ENCODE measurements at places on chromosomes 3 and 15. TPM values are rescaled to one million over a fixed set of nuclear protein-coding genes. Genes with fewer than 3 reads are reported as not detected.
A peak's percentile ranks its signal among the peaks of the same experiment; 100 is the strongest.

DNA sequence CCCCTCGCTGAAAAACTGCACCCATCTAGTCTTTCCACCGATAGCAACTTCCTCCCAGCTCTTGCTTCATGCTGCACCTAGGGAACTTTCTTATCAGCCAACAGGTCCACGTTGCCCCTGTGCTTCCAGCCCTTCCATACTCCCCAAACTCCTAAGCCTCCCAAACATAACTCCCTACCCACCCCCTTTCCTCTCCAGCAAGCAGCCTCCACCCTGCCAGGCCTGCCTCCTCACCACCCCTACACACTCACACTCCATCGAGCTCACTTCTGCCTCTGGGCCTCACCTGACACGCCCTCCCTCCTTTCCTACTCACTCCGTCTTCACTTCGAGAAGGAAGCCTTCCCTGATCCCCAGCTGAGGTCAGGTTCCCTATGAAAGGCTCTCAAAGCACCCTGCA is 8.1 kb downstream of the INSYN1 start:
- DNase-seq: no peak
- H3K27ac ChIP-seq: no peak overlapping the region
- no peaks in the 10 kb centered on the region for H3K27me3 ChIP-seq
- H3K4me1 ChIP-seq: peaks cover 4% of the 10 kb centered on the region
- H3K4me3 ChIP-seq: no peak overlapping the region

GRCh38 chr3:88334187-88334868 is 184.6 kb downstream of the C3orf38 start:
- no peaks in the 10 kb centered on the region for H3K36me3 ChIP-seq
- no peaks in the 10 kb centered on the region for H3K4me1 ChIP-seq
- no peak for DNase-seq
- H3K27me3 ChIP-seq: no peaks in the 10 kb centered on the region
- no peak overlapping the region for H3K4me3 ChIP-seq

DNA sequence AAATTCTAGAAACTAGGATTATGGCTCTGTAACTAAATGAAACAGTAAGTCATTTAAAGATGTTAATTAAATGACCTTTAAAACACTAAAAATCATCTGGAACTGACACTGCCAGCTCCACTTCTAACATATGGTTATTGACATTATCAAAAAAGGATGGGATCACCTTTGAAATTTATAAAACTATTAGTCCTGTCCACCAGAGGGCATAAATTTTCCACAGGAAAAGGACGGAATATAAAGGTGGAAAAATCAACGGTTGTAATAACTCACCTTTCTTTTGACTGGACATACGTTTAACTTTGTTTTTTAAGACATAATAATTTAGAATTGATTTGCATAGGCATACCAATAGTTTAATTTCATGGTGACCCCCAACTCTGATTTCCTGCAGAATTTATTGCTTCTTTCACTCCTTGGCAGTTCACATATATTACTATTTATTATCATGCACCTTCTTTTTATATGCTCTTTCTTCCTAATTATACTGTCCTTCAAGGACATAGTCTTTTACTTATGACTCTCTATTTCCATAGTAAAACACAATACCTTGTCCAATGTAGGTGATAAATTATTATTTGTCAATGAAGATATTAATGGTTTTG is 345.7 kb downstream of the CADM2 start:
- no peak overlapping the region for H3K4me3 ChIP-seq
- no peak for DNase-seq
- no peaks in the 10 kb centered on the region for H3K27me3 ChIP-seq
- H3K4me1 ChIP-seq: no peaks in the 10 kb centered on the region
- H3K27ac ChIP-seq: no peak overlapping the region

- no peaks in the 10 kb centered on the region for H3K27me3 ChIP-seq
- peaks cover 13% of the 10 kb centered on the region for H3K4me1 ChIP-seq
- no peaks in the 10 kb centered on the region for H3K36me3 ChIP-seq
- no peak for DNase-seq
- no peak overlapping the region for H3K4me3 ChIP-seq
- H3K27ac ChIP-seq: no peak overlapping the region
Measured at GRCh38 chr15:49441356-49441755, 18.3 kb downstream of the FGF7 start.

GRCh38 chr15:33680336-33680735 is 288.0 kb upstream of the CHRM5 start:
- H3K27me3 ChIP-seq: no peaks in the 10 kb centered on the region
- H3K27ac ChIP-seq: peak overlapping the region; percentile 6
- H3K4me1 ChIP-seq: peaks cover 3% of the 10 kb centered on the region
- DNase-seq: no peak
- no peaks in the 10 kb centered on the region for H3K36me3 ChIP-seq
- H3K4me3 ChIP-seq: peak overlapping the region; percentile 3

DNA sequence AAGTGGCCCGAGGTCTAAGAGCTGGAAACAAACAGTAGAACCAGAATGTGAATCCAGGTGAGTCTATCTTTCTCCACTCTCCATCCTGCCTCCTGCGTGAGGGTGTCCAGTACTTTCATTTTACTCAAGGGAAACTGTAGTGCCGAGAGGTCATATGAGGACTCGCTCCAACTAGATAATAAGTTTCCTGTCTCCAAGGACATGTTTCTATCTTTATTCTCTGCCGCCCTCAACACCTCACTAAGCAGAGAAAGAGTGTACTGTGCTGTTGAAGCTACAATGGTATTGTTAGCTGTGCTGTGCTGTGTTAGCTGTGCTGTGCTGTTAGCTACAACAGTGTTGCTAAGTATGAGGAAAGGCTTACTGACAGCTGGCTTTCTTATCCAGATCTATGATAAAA is 137.9 kb upstream of the COL8A1 start:
- H3K27me3 ChIP-seq: no peaks in the 10 kb centered on the region
- H3K27ac ChIP-seq: peak overlapping the region; percentile 88
- DNase-seq: no peak
- H3K4me1 ChIP-seq: peaks cover 70% of the 10 kb centered on the region
- H3K36me3 ChIP-seq: no peaks in the 10 kb centered on the region
- peak overlapping the region; percentile 30 for H3K4me3 ChIP-seq

DNA sequence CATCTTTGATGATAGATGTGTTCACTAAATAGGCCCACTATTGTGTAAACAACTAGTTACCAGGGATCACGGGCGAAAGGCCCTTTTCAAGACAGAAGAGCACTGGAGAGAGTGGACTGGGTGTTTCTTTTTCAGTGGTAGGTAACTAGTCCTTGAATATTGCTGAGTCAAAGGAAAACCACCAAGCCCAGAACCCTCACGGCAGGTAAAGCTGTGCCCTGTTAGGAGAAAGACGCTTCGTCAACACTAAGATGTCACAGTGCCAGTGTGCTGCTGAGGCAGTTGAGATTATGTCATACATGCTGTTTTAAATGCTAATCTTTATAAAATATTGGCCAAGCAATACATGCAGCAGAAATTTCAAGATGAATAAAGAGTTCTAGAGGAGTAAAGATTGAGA is 578.6 kb downstream of the PYDC2 start:
- no peak for DNase-seq
- no peaks in the 10 kb centered on the region for H3K36me3 ChIP-seq
- no peak overlapping the region for H3K27ac ChIP-seq
- H3K4me1 ChIP-seq: no peaks in the 10 kb centered on the region
- no peaks in the 10 kb centered on the region for H3K27me3 ChIP-seq

- H3K36me3 ChIP-seq: no peaks in the 10 kb centered on the region
- H3K27me3 ChIP-seq: no peaks in the 10 kb centered on the region
- no peaks in the 10 kb centered on the region for H3K4me1 ChIP-seq
- DNase-seq: no peak
- H3K4me3 ChIP-seq: no peak overlapping the region
- no peak overlapping the region for H3K27ac ChIP-seq
Measured at GRCh38 chr3:69463531-69463930, 77.6 kb upstream of the FRMD4B start.

DNA sequence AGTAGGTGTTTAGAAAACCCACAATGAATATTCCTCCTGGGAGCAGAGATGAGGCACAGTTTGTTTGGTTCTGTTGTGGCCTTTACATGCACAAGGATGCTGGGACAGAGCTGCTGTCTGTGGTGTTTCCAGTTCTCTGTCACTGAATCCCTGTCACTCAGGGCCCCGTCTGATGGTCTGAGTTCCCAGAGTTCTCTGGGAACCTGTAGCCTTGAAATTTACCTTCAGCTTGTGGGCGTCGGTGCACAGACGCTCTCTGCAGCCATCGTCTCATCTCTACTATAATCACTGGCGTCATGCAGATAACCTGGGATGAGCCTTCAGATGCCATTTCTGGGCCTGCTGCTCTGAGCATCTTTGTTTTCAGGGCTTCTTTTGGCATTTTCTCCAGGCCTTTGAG is 81.9 kb downstream of the LRRK1 start:
- no peaks in the 10 kb centered on the region for H3K27me3 ChIP-seq
- no peak overlapping the region for H3K4me3 ChIP-seq
- H3K27ac ChIP-seq: no peak overlapping the region

- H3K36me3 ChIP-seq: no peaks in the 10 kb centered on the region
- H3K4me3 ChIP-seq: no peak overlapping the region
- no peak overlapping the region for H3K27ac ChIP-seq
- no peaks in the 10 kb centered on the region for H3K4me1 ChIP-seq
Measured at GRCh38 chr3:189702066-189702646, 71.0 kb downstream of the TP63 start.

DNA sequence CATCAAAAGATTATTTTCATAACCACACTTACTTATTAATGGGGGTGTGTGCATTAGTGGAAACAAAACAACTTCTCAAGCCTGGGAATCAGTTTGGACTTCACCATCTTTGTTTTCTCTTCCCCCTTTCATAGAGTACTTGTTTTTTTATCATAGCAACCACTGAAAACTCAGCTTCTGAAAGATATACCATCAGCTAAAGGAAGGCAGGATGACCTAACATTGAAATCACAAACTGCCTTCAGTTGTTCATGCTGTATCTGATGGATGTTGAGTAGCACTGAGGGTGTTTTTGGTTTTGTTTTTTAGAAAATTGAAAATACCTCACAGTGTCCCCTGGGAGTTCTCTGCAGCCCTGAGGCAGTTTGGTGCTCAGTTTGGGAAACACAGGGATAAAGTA is 46.5 kb downstream of the NEK10 start:
- H3K36me3 ChIP-seq: no peaks in the 10 kb centered on the region
- H3K4me1 ChIP-seq: peaks cover 19% of the 10 kb centered on the region
- no peak for DNase-seq
- no peaks in the 10 kb centered on the region for H3K27me3 ChIP-seq
- H3K4me3 ChIP-seq: no peak overlapping the region
- H3K27ac ChIP-seq: no peak overlapping the region

DNA sequence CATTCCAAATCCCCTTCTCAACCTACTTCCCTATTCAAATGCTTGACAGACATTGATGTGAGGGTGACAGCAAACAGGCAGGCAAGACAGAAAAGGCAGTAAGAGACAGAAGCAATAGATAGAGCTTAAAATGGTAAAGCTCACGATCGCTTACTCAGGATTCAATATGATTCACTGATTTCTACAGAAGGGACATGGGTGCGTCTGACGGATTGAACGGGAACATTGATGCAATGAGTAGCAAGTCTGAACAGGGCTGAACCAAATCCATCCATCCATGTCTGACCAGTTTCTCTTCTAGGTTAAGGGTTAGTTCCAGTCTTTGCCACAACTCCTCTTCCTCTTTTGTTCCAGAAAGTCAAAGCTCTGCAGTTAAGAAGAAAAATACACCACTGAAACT is 35.1 kb downstream of the P2RY1 start:
- no peaks in the 10 kb centered on the region for H3K36me3 ChIP-seq
- DNase-seq: no peak
- H3K4me1 ChIP-seq: no peaks in the 10 kb centered on the region
- H3K27ac ChIP-seq: no peak overlapping the region

- H3K27ac ChIP-seq: no peak overlapping the region
- DNase-seq: no peak
Measured at GRCh38 chr15:52844823-52845222, 54.7 kb upstream of the ONECUT1 start.

C3orf85 gene
- total RNA-seq: not detected

SLMAP gene
- total RNA-seq: 221 TPM

THRB gene
- total RNA-seq: 40.3 TPM

GMNC gene
- total RNA-seq: not detected

PLOD2 gene
- total RNA-seq: 92.6 TPM

Measured in thoracic aorta (tissue), 2 donors.